GM19239 (cell line): ENCODE measurements at places on chromosomes 7 and 10.

DNA sequence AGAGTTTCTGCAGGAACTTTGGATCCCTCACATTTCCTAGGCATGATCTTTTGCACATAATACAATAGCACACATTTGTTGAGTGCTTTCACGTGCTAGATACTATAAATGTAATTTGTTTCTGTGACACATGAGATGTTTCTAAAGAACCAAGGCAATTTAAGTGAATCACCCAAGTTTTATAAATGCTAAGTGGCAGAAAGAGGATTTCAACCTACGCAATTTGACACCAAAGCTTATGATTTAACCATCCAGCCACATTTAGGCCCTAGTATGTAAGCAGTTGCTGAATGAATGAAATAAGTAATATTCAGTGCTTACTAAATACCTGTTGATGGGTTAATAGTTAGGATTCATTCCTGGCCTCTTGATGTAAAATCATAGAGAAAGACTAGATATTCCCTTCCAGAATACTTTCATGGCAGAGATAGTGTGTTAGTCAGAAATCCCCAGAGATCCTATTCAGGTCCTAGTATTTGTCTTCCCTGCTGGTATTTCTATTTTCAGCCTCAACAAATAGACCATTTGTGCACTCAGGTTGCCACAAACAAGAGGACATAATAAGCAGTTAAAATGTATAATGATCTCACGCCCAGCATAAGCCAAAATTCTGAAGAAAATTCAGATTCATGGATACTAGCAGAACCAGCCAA lies 572.6 kb downstream of the IPMK start:
- no peak for DNase-seq

DNA sequence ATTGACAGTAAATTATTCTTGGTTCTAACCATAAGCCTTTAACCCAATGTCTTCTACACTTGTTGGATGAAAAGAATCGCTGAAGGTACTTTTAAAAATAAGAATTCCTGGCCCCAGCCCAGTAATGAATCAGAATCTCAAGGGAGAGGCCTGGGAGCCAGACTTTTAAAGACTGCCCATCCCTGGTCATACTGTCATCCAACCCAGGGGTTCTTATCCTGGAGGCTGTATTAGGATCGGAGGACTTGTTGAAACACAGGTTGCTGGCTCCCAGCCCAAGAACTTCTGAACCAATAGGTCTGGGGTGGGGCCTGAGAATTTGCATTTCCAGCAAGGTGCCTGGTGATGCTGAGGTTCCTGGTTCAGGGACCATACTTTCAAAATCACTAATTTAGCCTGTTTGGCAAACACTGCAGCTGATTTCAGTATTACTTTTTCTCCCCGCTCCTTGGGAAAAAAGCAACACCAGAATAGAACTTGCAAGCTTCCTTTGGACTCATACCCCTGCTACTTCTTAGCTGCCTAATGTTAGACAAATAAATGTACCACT lies 79.5 kb upstream of the FAM133B start:
- no peak for DNase-seq

- DNase-seq, result no peak
These were observed 29.9 kb upstream of the DLD start for GRCh38 chr7:107860981-107861652.

GRCh38 chr7:25835197-25835596 lies 316.8 kb upstream of the NFE2L3 start:
- no peak for DNase-seq

- no peak for DNase-seq
These were observed 499.1 kb downstream of the ACTR3B start for GRCh38 chr7:153258686-153259085.

DNA sequence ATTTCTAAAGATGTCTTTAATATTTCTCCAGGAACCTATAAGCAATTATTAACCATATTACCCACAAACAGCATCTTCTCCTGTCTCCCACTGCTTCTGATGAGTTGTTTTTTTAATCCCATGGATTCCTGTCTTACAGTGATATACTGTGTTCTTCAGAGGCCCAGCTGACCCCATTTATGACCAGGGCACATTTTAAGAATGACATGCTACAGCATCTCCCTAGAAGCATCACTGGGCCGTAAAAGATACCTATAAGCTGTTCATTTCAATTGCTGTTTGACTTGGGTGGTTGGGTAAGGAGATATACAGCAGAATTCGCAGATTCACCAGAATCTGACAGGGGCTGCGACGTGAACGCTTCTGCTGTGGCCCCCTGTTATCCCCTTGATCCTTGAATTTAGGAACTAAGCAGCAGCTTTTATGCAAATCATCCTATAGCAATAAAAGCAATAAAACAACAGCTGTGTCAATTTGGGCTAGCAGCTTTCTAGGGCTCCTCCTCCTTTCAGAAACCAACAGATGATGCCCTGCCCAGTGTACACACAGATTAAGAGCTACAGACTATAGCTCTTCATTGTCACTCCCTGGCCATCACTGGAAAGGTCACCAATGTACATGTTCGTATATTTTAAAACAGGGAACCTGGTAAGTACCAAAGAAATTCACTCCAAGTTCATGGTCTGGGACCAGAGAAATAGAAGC lies 86.8 kb downstream of the CPEB3 start:
- DNase-seq, result no peak

- no peak for DNase-seq
These were observed 69.4 kb upstream of the CAV2 start for GRCh38 chr7:116429986-116430619.

- DNase-seq, result no peak
These were observed 100.7 kb upstream of the DKK1 start for GRCh38 chr10:52213321-52213752.

DNA sequence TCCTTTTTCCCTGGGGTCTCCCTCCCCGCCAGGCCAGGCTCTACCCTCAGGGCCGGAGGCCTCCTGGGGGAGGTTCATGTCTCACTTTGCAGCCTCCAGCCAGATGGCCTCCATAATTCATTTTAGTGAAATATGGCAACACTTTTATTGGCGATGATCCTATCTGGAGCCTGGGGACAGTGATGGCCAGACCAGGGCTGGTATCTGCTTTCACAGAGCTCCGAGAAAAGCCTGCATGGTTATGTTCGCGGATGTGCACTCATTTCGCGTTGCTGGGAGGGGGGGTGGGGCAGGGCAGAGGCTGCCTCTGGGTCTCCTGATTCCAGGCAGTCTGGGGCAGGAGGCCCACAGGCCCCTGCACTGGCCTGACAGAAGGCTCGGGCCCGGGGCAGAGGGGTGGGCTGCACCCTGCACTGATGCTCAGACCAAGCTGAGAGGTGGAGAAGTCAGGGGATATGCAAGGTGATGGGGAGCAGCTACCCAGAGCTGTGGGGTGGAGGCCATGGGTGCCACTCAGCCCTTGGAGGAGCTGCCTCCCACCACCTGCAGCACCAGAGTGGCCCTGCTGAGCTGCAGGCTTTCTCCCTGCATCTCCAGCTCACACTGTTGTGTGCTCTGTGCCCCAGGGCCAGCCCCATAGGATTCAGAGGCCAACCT lies 85.3 kb upstream of the RET start:
- no peak for DNase-seq

DNA sequence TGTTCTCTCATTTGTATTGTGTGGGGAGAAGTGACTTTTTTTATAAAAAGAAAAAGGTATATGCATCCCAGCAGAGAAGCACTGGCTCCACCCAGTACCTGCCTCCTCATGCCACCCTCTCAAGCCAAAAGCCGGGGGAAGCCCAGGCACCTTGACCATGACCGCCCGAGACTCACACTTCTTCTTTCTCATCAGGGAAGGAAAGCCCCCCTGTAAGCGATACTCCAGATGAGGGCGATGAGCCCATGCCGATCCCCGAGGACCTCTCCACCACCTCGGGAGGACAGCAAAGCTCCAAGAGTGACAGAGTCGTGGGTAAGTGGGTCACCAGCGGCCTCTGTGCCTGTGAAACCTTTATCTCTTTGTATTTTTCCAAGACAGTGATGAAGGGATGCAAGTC lies 22.9 kb downstream of the IKZF1 start:
- no peak for DNase-seq

DNA sequence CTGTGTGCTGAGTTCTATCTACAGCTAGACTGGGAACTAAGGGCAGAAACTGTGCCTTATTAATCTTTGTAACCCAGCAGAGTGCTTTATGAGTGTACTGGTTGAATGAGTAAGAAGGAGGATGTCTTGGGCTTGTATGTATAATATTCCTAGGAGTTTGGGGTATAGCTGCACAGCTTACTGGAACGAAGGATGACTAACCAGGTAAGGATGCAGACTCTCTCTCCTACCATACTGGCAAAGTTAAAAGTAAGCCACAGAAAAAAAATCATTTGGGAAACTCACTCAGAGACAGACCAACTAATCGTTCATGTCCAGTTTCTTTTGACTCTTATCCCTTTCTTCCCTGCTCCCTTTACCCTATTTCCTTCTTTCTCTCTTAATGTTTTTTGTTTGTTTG lies 1.4 kb upstream of the DHTKD1 start:
- DNase-seq, result no peak

GRCh38 chr10:102230264-102230860 lies 4.3 kb downstream of the ELOVL3 start:
- no peak for DNase-seq

DNA sequence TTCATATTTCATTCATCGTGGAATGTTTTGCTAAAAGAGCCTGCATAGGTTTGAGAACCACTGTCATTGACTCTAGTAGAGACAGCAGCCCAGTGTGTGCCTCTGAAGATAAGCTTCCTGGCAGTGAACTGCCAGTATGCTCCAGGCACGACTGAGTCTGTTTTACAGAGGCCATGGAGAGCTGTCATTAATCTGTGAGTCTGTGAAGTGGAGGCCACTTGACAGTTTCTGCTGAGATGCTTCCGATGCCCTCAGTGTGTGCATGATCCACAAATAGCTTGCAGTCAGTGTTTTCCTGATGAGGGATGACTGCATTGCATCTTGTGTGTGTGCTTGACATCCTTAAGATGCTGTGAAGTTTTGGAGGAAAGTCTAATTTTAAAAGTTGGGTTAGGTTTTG lies 162.2 kb downstream of the PFKFB3 start:
- no peak for DNase-seq

DNA sequence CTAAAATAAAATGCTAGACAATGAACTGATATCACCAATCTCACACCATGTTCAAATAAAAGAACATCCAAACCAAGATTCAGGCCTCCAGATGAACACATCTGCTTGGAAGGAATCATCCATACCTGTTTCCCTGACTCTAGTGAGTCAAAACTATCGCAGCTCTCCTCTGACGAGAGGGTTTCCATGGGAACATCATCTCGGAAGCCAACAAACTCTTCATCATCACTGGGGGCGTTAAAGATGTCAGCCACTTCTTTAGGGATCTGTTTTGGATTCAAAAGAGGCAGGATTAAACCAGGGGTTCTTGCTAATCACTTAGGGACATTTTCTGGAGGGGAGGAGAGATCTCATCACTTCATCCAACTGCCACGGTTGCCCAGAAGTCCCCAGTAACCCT lies 29.1 kb downstream of the CDCA7L start:
- DNase-seq, result no peak

DNA sequence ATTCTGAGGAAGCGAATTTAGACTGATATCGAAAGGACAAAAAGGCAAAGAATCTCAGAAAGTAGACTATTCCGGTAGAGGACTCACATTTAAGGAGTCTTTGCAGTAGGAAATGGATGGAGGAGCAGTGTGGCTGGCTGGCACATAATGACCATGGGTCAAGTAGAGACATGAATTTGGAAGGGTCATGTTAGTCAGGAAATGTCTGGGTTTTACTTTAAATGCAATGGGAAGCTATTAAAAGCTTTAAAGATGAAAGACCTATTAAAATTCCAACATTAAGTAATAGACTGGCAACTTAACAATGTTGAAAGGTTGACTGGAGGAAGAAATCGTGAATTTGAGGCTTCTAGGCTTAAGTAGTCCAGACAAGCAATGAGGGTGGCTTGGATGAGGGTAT lies 90.0 kb upstream of the SEMA3C start:
- DNase-seq, result no peak

GRCh38 chr7:155322530-155322929 lies 24.9 kb downstream of the INSIG1 start:
- DNase-seq, result no peak

- no peak for DNase-seq
These were observed 79.5 kb upstream of the SEMA3A start for GRCh38 chr7:84274029-84274638.

DNA sequence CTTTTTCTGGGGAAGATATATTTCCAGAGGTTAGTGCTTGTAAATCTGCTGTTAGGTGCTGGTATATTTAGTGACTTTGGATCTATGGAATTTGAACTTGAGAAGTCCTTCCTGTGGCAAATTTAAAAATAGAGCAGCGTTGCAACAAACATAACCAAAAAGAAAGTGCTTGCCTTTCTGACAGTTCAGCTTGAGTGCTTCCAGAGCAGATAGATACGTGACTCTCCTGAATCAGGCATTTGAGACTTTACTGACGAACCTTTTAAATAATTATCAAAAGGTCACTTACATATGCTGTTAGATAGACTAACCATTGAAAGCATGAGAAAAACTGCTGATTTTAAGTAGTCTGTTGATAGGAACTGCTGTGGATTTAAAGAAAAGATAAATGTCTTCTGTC lies 387.5 kb upstream of the LRRTM3 start:
- DNase-seq, result no peak

- DNase-seq, result no peak
These were observed 9.9 kb upstream of the HOXA2 start for GRCh38 chr7:27112361-27112760.

DNA sequence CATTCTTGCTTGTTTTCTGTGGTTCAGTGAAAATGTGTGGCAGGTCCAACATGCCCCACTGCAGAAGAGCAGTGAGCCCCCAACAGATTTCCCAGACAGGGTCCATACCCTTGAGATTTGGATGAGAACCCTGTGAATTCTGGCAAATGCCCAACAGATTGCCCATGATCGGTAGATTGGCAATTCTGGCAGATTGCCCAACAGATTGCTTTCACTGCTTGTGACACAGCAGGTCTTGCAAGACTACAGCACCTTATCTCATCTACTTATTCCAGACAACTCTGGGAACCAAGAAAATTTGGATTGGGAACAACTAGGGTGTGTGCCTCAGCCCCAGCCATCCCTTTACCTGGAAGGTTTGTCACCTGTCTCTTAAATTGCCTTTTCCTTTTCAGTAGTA lies 143.7 kb upstream of the COL1A2 start:
- DNase-seq, result no peak

- DNase-seq, result no peak
These were observed 66.5 kb upstream of the SVIL start for GRCh38 chr10:29701306-29701705.

- no peak for DNase-seq
These were observed 123.3 kb downstream of the CELF2 start for GRCh38 chr10:11140963-11141362.

- DNase-seq, result no peak
These were observed 206.7 kb downstream of the AUTS2 start for GRCh38 chr7:69804962-69805361.

DNA sequence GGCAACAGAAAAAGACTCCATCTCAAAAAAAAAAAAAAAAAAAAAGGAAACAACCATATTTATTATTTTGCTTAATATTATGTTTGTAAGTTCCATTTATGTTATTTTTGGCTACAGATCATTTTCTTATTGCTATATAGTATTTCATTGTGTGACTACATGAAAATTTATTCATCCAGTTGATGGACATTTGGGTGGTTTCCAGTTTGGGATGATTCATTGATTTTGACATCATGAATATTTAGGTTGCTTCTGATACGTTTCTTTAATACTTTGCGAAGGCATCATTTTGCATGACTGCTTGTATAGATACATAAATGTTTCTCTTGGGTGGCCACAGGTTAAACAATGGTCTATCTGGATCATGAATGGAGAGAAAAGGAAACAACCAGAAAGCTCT lies 2.0 kb upstream of the NPSR1 start:
- no peak for DNase-seq
